ENCODE measurements at places on chromosomes 1 and 21.

DNA sequence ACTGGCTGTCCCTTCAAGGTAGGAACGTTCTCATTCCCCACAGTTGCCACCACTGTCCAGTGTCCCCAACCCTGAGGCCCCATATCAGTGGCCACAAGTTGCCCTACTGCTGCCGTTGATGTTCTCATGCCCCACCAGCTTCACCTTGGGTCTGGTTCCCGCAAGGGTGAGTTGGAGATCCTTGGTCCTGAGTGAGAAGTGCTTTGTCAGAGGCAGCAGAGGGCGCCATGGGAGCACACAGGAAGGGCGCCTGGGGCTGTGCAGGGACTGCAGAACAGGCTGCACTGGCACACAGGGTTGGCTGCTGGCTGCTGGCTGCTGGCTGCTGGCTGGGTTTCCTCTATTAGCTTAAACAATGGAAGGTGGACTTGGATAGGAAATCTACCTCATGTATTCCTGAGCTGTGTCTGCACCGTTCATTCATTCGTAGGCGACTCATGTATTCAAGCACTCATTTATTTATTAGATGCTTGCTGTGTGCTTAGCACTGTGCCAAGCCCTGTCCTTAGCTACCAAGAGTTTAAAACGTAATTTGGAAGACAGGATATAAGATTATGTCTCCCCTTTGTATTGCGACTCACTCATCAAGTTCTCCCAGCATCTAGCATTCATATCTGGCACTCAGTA, 2.1 kb upstream of the S100A9 start:
- DNase-seq: no peak

DNA sequence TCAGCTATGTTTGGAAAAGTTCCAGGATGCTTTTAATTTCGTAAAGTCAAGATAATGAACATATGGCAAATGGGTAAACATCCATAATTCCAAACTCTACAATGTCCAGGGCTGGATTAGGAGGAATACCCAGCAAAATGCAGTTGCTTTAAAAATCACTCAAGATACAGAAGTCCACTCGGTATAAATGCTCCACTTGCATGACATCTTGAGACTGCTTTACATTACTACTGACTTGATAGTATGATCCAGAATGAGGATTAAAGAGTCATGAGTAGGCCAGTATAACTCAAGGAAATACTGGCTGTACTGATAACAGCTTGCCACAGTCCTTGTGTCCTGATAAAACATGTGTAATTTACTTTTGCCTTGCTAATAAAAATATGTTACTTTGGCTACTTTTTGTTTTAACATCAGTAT, 58.3 kb upstream of the ANGPTL3 start:
- no peak for DNase-seq

GRCh38 chr1:94899756-94900155, 27.2 kb downstream of the CNN3 start:
- no peak for DNase-seq

- no peak for DNase-seq
These were observed 49.3 kb downstream of the LPGAT1 start for GRCh38 chr1:211781260-211781659.

GRCh38 chr1:222697203-222697602, 15.1 kb downstream of the AIDA start:
- no peak for DNase-seq

DNA sequence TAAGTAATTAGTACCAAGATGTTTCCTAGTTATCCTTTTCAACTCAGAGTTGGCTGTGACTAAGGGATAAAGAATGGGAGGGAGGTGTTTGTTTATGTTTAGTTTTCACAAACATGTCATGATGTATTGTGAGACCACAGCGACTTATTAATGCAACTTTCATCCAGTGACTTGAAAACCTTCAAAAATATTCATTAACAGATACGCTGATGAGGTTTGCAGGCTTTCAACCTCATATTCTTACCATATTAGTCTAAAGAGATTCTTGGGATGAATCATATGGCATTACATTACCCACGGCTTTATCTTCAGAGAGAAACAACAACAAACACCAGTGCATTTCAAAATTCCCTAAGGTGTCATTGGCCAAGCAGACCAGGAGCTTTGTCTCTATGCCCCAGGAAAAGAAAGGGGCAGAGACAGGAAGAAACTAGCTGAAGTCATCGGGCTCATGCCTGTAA, 36.4 kb downstream of the PALMD start:
- no peak for DNase-seq

- DNase-seq: no peak
These were observed 127.5 kb downstream of the UCK2 start for GRCh38 chr1:165954940-165955339.

GRCh38 chr1:63705078-63705477, 68.7 kb upstream of the ROR1 start:
- no peak for DNase-seq

- no peak for DNase-seq
These were observed 76.3 kb upstream of the AKT3 start for GRCh38 chr1:243926299-243926698.

DNA sequence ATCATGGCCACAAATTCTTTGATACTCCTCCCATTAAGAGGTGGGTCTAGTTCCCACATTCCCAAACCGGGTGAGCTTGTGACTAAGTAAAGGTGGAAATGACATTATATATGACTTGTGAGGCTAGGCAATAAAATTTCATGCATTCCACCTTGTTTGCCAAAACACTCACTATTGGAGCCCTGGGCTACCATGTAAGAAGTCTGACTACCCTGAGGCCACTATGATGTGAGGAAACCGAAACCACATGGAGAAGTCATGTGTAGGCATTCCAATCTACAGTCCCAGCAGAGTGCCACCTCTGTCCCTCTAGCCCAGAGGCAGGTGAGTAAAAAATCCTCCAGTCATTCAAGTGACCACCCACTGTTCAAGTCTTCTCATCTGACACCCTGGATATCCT, 17.9 kb upstream of the SMG7 start:
- DNase-seq: no peak
